ENCODE measurements at places on chromosomes 2 and 18. TPM values are rescaled to one million over a fixed set of nuclear protein-coding genes. Genes with fewer than 3 reads are reported as not detected.

The MITD1 gene
- 49.8 TPM for polyA plus RNA-seq

The NPPC gene
- polyA plus RNA-seq = 0.47 TPM

The UGT1A4 gene
- polyA plus RNA-seq = not detected

The SLC11A1 gene
- polyA plus RNA-seq = 0.87 TPM

The PLEKHA3 gene
- polyA plus RNA-seq = 30.4 TPM

The KCNJ3 gene
- 7.0 TPM for polyA plus RNA-seq

Data from renal pelvis (tissue), 12 donors.